AG20443 (cell line): ENCODE measurements at places on chromosomes 11 and 22.

DNA sequence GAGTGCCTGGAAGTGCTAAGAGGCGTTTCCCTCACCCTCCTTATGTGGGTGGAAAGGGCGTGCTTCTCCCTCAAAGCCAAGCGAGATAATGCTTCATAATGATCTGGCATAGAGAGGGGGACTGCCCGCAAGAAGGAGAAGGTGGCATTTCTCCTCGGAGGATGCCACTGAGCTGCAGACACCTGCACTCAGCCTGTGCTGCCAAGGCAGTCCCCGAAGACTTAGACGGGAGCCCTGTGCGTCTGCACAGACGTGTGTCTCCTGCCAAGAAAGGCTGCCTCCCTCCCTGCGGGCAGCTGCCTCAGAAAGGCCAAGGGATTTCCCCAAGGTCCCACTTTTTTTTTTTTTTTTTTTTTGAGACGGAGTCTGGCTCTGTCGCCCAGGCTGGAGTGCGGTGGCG is 48.1 kb upstream of the SPATA19 start:
- DNase-seq: no peak

DNA sequence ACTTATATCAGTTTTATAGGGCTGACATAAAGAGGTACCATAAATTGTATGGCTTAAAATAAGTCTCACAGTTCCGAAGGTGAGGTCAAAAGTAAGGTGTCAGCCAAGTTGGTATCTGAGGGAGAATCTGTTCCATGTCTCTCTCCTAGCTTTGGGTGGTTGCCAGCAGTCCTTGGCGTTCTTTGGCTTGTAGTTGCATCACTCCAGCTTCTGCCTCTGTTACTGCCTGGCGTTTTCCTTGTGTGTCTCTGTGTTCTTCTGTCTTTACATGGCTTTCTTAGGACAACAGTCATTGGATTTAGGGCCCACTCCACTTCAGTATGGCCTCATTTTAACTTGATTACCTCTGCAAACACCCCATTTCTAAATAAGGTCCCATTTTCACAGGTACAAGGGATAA is 16.7 kb downstream of the MMP7 start:
- DNase-seq: peak; percentile 20

GRCh38 chr11:92277871-92278270 is 53.3 kb downstream of the FAT3 start:
- DNase-seq: no peak

DNA sequence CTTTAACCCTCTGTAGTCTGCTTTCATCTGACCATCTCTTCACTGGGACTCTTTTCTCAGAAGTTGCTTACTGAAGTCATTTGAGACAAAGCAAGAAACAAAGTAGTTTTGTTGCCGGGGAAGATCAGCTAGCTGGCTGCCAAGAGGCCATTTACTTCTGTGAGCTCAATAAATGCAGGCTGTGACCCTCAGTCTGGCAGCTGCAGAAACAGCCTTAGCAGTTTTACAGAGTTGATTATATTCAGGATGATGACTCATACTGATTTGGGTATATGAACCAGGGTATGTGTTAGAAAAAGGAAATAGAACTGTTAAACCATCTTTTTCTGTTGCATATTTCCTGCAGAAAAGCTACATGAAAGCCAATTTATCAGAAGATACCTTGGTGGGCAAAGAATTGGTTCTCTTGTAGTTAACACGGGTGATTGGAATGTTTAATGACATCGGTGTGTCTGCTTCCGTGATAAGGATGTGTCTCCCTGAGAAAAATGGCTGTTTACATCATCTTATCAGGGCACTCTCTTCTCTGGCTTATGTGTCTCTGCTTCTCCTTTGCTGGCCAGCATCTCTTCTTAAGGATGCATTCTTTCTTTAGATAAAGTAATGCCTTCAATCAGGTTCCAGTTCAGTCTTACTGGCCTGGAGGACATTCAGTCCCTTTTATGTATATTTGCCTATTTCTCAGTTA is 18.5 kb downstream of the FIBIN start:
- DNase-seq: peak; percentile 22

DNA sequence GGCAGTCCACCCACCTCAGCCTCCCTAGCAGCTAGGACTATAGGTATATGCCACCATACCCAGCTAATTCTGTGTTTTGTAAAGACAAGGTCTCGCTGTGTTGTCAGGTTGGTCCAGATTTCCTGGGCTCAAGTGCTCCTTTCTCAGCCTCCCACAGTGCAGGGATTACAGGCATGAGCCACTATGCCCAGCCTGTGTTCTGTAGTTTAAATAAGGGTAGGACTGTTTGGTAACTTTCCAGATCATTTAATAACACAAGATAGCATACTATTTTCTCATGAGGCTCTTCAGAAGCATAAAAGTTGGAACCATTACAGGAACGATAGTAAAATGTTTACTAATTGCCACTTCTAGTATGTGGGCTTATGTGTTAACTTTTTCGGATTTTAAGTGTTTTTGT is 38.0 kb upstream of the GRIK4 start:
- DNase-seq: no peak

DNA sequence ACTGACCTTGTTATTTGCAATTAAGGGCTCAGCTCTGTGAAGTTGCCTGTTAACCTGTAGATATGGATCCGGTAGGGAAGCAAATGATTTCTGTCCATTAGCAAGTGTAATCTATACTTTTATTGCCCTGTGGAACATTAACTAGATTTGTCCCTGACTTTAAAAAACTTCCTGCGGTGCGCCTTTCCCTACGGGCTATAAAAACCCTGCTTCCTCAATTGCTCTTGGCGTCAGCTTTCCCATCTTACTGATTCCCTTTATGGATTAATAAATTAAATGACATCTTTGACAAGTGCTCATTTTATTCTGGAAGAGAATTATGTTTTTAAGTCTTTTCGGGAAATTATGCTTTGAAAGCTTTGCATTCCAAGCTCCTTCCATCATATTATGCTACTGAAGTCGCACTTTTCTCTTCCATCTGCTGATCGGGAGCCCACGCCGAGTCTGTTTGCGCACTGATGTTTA is 18.3 kb upstream of the CLMP start:
- DNase-seq: no peak

DNA sequence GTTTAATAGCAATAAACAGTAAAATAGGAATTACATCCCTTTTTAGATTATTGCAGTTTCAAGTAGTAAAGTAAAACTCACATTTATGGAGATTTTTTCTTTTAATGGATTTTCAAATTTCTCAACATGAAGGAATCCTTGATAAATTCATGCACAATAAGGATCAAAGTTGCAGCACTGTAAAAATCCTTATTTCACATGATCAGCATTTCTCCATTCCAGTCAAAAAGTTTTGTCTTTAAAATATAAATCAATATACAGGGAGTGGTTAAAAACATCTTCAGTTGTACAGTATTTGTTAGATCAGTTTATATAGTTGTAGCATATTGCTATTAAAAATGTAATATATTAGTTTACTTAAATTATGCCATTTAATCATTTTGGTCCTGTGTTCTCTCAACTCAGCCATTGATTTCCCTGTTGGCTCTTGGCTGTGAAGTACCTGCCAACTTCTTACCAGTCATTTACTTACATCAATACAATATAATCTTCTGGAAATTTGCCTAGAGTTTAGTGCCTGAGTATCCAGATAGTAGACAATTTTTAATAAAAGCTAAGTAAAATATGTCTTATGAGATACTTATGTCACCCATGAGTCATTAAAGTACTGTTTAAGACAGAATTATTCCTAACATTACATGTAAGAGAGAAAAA is 12.1 kb downstream of the ELP4 start:
- DNase-seq: no peak

DNA sequence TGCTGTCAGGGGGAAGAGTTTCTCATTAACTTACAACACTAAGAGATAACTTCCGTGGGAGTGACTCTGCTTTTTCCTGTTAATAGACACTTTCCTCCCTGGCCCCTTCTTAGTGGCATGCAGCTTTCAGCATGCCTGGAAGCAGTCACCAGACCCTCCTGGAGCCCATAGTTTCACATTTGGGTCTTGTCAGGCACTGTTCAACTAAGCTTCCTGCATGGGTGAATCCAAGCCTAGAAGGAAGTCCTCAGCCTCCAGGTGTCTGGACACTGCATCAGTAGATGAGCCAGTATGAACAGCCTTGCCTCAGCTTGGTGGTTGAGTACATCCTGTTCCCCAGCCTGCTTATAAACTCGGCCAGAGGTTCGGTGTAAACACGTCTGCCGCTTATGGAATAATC is 68.1 kb downstream of the PPP6R3 start:
- DNase-seq: no peak

DNA sequence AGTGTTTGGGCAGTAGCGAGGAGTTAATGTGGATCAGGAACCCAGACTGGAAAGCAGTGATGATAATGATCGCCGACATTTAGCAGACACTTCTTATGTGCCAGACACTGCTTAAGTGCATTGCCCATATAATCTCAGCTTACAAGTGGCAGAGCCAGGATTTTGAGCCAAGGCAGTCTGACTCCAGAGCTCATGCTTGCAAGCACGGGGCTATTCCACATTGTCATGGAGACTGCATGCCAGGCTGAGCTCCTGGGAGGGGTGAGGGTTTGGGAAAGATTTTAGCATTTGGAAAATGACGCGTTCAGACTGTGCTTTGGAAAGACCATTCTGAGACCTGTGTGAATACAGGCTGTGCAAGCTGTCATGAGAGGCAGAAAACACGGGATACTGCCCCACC is 302.7 kb downstream of the DDX10 start:
- peak; percentile 81 for DNase-seq

DNA sequence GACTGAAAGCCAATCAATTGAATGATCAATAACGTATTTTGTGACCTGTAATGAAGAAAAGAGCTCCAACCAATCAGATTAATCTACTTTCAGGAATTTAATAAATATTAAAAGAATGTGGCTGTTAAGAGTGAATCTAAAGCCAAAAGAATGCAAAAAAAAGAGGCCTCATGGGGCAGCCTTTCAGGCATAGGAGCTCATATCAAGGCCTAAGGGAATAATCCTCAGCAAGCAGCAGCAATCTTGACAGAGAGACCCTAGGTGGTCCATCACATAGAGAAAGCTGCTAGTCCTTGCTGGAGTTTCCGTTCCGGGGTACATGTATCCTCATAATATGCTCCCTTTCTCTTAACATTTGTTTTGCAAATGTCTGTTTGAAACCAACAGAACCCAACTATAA is 313.1 kb upstream of the PITPNB start:
- DNase-seq: no peak

DNA sequence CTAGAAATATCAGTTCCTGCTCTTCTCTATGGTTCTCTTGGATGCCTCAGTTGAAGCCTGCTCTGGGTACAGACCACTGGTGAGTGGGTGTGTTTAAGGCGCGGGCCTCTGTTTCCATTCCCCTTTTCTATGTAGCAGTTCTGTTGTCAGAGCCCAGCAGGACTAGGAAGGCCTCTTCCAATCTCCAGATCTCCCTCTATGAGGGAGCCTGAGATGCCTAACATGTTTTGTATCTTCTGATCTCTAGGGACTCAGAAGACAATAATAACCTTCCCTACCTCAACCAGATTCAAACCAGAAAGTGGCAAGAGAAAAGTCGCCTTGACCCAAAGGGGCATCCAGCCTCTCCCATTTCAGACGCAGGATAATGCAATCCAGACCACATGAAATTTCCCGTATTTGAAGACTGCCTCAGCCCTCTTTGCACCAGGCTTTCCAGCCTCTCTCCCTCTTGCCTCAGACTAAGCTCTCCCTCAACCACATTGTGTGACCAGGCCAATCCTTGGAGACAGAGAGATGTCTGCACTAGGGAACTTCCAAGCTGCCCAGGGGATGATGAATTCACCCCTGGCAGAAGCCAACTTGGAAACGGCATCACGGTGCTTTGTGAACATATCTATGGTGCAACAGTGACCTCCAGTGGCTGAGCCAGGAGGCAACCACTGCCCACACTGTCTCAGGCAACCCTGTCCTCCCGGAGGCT is 150.1 kb upstream of the UBASH3B start:
- peak; percentile 96 for DNase-seq

DNA sequence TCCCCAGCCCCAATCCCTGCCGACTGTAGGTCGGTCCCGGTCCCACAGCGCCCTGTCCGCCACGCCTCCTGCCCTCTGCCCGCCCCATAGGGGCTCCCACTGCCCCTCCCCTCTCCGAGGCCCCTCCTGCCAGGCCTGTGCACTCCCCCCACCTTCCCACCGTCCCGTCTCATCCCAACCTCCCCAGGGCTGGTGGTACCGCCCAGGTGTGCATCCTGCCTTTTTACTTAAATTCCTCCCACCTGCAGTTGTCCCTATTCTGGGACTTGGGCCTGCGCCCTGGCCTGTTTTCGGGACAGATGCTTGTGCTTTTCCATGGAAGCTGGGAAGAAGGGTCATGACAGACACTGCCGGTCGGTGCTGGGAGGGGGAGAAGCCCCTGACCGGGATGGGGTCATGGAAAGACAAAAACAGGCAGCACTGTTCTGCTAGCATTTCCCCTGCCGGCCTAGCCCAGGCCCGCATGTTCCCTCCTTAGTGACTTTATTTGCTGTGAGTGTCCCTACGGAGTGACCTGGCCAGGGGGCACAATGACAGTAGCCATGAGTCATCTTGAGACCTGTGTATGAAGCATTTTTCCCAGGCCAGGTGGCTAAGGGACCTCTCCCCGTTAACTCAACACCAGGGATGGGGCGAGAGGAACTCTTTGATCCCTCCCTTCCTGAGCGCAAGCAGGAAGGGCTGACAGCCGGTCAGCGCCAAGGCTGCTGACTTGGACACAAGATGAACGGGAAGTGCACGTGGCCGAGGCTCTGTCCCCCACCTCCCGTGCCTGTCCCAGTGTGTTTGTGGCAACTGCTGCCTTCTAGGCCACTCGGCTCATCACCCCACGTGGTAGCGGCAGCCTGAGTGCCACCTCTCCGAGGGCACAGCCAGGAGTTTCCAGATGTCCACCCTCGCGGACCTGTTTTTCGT is 7.1 kb downstream of the TBX1 start:
- no peak for DNase-seq

DNA sequence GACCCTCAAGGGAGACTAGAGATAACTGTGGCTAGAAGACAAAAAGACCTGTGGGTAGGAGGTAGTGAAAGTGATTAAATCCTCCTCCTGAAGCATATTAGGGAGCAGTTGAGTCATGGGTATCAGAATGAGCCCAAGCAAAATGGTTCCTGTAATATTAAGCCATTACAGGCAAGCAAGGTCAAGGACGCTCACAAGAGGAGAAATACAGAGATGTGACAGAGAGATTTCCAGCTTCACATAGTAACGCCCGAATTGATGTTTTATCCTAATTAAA is 77.7 kb downstream of the FAM76B start:
- no peak for DNase-seq

GRCh38 chr11:78380615-78381051 is 37.0 kb downstream of the GAB2 start:
- no peak for DNase-seq

- DNase-seq: no peak
These were observed 6.1 kb downstream of the STK33 start for GRCh38 chr11:8587915-8588314.

- DNase-seq: peak; percentile 73
These were observed 6.7 kb upstream of the MCAM start for GRCh38 chr11:119323532-119324033.
